Fibroblast of skin of left quadriceps (primary cell): ENCODE measurements at places on chromosomes 4 and X.

DNA sequence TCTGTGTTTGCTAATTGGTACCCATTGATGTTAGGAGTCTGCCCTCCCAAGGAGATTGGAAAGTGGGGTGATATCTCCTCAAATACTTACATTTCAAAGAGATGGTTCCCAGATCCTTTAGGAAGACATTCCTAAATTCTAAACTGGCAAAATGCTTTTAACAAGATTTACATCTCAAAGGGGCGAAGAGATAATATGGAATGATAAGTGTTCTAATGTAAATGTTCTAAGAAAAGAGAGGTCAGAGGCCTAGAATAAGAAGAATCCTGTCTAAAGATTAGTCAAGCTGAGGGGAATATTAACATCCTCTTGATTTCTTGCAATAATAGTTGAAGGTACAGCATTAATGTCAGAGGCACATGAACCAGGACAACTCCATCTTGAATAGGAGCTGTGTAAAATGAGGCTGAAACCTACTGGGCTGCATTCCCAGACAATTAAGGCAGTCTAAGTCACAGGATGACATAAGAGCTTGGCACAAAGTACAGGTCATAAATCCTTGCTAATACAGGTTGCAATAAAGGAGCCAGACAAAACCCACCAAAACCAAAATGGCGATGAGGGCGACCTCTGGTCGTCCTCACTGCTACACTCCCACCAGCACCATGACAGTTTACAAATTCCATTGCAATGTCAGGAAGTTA, 2248.1 kb downstream of the ARAP2 start:
- DNase-seq = peak; percentile 7

GRCh38 chrX:155148724-155149537, 67.3 kb upstream of the VBP1 start:
- DNase-seq = no peak

GRCh38 chr4:84870398-84871163, 95.9 kb downstream of the WDFY3 start:
- DNase-seq = peak; percentile 49

DNA sequence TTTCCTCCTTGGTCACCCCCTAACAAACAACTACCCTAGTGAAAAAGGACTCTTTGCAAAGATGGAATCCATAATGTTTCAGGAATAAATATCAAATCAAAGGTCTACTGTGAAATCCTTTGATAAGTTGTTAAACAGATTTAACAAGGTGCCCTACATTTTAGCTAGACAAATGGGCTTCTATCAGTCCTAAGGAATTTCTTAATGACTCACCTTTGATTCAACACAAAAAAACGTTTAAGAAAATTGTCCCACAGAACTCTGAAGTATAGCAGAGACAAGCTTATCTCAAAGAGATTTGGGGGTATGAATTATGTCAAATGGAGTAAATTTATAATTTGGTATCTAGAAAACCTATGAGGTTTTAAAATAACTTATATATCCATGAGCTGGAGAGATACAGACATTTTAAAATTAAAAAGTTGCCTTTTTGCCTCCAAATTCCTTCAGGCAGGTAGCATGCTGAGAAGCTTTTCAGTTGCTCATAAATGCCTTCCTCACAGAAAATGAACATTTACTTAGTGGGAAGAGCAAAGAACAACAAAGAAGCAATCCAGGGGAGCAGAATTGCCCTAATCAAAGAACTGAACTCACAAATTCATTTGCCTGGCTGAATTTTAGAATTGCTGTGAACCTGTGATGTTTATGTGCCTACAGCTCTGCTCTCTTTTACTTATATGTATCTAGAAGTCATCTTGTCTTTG, 649.3 kb downstream of the STPG2 start:
- DNase-seq = no peak

DNA sequence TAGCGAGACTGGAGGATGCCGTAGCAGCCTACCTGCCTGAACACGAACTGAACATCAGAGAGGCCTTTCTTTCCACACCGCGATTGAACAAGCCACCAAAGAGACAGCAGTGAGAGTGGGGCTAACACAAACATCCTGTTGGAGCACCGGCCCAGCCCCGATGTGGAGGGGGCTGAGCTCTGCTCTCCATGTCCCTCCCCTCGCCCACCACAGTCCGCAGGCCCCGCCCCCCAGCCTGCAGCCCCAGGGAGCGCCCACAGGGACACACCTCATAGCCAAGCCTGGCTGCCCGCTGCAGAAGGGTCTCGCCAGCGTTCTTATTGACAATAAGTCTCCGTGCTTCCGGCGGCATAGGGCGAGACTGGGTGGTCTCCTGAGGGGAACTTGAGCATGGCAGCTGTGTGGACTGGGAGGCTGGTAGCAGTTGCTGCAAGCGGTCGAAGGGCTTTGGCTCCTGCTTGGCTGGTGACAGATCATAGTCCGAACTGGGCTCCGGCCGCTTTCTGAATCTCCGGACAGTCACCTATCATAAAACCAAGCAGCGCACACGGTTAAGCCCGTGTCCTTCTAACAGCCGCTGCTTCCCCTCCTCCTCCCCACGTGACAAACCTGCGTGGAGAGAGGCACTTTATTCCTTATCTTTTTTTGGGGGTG, 35.8 kb downstream of the BCOR start:
- DNase-seq = no peak

GRCh38 chrX:20129547-20129946, 12.1 kb downstream of the EIF1AX start:
- DNase-seq = no peak

GRCh38 chrX:131219271-131219670, 69.8 kb downstream of the IGSF1 start:
- DNase-seq = no peak

- peak; percentile 84 for DNase-seq
Observed at GRCh38 chrX:51891821-51892551, 1.4 kb upstream of the MAGED1 start.

DNA sequence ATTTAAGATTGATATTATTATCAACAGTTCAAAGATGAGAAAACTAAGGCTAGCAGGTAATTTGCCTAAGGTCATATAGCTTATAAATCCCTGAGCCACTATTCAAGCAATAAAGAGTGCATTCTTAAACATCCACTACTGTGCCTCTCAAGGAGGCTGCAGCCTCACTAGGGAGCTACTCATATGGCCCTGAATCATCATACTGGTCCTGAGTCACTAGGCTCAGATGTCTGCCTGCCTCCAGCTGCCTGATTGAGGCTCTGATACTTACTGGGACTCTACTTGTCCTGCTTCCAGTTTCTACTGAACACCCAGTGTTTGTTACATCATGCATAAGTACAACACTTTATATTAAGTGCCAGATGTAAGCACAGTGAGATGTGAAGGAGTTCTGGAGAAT, 110.7 kb downstream of the AASDH start:
- no peak for DNase-seq

- no peak for DNase-seq
Observed at GRCh38 chr4:1792832-1793495, at the start of gene FGFR3. TSS of gene FGFR3 (plus strand) at chr4:1793293. CDS start at chr4:1793935, 642 bp downstream.

DNA sequence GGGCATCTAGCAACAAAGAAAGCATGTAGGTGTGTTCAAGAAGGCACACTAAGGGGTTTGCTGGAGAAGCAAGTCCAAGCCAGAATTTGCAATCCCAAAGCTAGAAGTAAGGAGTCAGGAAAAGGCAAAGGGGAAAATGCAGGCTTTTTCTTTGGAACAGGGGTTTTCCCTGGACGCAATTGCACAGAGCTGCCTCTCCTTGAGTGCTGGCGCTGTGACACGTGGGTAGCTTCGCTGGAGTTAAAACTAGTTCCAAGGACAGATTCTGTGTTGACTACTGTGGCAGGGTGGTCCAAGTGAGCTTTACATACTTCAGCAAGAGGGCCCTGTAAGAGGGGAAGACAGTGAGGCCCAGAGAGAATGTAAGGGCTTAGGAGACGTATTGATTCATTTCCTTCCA, 277.1 kb downstream of the ADGRA3 start:
- DNase-seq = no peak

GRCh38 chr4:95213366-95213765, 335.4 kb downstream of the UNC5C start:
- DNase-seq = no peak
